Stimulated activated CD4-positive, alpha-beta T cell treated with anti-CD3 and anti-CD28 coated beads, Interleukin-12 subunit alpha, Interleukin-12 subunit beta, amount 100 ng/mL, for 24 hours (primary cell): ENCODE measurements at places on chromosomes 1 and 21.

GRCh38 chr1:221939607-221940006 lies 197.7 kb upstream of the DUSP10 start:
- DNase-seq = no peak

DNA sequence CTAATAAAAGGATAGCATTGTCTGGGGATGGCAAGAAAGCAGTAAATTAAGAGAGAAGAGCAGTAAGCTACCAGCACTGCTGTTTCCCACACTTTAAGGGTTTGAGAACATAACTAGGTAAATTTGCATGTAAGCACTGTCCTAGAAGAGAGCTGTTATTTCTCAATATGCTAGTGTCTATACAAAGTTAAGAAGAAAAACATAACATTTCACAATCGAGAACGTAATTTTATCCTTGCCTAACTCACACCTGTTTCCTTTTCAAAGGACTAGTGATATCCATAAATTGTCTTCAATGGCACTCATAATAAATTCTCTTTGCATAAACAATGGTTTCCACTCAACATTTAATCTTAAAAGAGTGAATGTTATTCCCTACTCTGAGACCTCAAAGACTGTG lies 576.0 kb downstream of the PTBP2 start:
- no peak for DNase-seq

DNA sequence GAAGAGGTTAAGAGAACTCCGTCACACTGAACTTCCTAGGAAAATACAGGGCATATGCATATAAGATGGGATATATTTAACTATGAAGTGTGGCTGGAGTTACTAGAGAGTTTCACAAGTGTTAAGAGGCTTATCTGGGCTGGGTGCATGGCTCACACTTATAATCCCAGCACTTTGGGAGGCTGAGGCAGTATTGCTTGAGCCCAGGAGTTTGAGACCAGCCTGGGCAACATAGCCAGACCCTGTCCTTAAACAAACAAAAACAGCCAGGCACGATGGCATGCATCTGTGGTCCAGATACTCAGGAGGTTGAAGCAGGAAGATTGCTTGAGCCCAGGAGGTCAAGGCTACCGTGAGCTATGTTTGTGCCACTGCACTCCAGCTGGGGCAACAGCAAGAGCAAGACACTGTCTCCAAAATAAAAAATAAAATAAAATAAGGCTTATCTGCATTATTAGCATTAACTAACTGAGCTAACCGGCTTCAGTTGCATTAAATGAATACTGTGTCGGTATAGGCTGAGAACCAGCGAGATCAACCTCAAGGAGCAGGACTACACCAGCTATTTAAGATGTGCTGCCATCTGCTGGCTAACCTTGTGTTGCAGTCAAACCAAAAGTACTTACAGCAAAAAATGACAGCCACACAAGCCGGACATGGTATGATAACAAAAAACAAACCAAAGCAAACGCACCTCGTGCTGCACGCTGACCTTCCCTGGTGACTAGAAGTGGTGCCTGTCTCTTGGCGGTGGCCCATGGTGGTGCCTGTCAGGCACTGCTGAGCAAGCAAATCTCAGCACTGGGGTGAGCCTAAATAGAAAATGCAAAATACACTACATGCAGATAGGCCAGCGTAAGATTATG lies 19.7 kb upstream of the RBBP5 start:
- DNase-seq = peak; percentile 76

DNA sequence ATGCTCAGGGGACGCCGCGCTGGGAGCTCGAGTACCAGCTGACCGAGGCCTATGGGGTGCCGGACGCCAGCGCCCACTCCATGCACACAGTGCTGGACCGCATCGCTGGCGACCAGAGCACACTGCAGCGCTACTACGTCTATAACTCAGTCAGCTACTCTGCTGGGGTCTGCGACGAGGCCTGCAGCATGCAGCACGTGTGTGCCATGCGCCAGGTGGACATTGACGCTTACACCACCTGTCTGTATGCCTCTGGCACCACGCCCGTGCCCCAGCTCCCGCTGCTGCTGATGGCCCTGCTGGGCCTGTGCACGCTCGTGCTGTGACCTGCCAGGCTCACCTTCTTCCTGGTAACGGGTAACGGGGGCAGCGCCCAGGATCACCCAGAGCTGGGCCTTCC lies 1.3 kb upstream of the XKR8 start:
- DNase-seq = no peak

- DNase-seq = no peak
Measured at GRCh38 chr21:17759511-17760178, 59.5 kb downstream of the C21orf91 start.

- no peak for DNase-seq
Measured at GRCh38 chr1:200983035-200983561, 40.4 kb downstream of the KIF21B start.

DNA sequence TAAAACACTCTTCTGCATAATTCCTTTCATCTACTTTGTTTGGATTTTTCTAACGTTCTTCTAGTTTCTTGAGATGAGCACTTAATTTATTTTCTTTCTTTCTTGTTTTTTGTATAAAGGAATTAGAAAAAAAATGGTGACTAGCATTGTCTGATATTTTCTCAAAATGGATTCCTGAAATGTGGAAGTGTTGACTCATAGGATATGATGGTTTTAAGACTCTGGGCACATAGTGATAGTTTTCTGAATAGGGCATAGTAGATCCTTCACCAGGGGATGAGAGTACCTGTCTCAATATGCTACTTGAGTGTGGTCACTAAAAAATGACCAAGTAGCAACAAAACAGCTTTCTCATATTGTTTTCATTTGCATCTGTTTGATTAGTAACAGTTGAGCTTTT lies 100.9 kb downstream of the PEX14 start:
- DNase-seq = no peak

- no peak for DNase-seq
Measured at GRCh38 chr1:46254668-46255067, 7.1 kb downstream of the RAD54L start.

DNA sequence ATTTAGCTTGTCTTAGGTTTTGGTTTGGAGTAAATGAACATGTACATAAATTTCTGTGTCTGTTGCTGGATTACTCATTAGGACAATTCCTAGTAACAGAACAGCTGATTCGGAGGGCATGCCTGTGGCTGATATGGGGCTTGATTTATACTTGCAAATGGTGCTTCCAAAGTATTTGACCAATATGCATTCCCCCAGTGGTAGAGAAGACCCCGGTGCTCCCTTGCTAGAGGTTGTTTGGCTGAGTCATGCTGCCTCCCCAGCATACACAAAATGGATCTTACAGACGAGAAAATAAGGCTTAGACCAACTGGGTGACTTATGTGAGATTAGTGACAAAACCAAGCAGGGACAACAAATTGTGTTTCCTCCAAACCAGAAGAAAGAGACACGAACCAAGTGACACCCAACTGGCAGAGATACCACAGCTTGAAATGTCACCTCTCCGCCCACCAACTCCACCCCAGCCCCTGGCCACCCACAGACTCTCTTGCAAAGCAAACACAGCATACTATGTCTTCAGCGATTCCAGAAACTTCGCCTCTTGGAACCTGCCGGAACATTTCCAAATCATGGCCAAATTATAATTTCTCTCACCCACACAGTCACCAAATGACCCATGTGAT lies 75.9 kb upstream of the ETS2 start:
- no peak for DNase-seq

DNA sequence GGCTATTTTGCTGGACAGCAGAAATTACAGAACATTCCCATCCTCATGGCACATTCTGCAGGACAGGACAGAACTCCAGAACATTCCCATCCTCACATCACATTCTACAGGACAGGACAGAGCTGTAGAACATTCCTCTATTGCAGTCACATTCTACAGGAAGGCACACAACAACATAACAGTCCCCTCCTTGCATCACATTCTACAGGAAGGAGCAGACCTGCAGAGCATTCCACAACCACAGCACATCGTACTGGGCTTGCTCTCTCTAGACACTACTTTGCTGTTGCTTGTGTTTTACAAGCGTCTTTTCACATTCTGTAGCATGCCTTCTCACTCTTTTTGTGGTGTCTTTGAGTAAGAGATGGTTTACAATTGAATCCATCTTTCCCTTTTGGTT lies 26.8 kb upstream of the ABCB10 start:
- no peak for DNase-seq

GRCh38 chr1:106889583-106889982 lies 166.9 kb upstream of the PRMT6 start:
- no peak for DNase-seq

- DNase-seq = no peak
Measured at GRCh38 chr1:35881850-35882273, 1.1 kb upstream of the AGO1 start.

DNA sequence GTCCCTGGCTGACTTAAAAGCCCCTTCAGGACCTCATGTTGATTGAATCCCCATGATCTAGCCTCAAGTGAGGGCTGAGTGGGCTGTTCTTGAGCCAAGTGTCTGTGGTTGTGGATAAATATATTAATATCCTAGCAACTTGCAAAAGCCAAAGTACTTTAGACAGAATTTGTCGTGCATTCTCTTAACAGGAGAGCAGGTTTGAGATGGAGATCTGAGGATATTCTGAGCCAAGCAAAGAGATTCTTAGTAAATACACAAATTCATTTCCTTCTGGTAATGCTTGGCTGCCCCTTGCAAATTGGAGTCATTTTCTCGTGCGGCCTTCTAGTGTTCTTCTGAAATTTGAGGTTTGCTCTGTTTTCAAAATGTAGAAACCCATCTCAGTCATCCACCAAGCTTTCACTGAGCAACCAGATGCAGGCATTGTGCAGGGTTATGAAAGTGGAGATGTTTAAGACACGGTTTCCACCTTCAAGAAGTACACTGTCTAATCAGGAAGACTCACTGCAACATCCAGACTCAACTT lies 242.1 kb upstream of the JUN start:
- no peak for DNase-seq

- DNase-seq = no peak
Measured at GRCh38 chr1:176682830-176683535, 220.0 kb downstream of the PAPPA2 start.

DNA sequence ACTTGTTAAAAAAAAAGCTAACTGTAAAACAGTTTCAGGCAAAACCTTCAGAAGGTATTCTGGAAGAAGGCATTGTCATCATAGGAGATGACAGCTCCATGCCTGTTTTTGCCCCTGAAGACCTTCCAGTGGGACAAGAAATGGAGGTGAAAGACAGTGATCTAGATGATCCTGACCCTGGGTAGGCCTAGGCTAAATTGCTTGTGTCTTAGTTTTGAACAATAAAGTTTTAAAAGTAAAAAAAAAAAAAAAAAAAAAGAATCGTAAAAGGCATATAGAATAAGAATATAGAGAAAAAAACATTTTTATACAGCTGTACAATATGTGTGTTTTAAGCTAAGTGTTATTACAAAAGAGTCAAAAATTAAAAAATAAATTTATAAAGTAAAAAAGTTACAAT lies 106.6 kb upstream of the PLXNA2 start:
- DNase-seq = no peak

DNA sequence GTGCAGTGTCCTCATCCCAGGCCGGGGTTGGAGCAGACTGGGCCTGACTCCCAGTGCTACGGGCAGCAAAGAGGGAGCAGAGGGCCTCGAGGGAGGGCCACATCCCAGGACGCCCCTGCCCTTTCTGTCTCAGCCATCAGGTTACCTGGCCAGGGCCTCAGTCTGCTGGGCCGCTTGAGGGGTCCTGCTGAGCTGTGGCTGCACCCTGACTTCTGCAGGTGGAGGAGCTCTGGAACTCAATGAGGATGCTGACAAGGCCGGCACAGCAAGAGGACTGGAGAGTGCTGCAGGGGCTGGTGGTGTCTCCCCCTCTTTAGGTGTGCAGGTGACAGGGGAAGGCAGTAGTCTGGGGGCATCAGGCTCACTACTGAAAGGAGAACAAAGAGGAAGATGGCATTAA lies 3.3 kb downstream of the ZNF692 start:
- no peak for DNase-seq

DNA sequence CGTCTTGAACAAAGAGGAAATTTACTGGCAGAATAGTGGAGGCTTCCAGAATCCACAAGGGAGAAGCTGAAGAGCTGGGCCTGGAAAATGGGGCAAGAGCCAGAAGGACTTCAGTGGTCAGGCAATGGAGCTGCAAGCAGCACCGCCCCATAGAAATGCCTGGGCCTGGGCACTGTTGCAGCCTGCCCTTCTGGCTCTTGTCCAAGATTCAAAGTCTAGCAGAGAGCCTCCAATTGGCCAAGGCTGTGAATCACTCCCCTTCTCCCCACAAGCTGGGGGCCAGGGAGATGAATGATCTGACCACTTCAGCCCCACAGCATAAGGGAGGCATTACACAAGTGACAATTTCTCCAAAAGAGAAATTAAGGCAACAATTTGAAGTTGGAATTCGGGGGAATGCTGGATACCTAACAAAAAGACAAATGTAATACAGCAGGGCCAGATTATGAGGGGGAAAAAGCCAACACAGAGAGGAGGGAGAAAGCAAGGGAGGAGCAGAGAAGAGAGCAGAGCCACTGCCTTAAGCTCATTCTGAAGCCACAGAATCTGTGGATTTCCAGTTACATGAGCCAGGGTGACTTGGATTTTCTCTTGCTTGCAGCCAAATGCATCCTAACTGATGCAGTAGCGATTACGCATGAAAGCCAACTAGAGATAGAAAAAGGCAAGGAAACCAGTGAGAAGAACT lies 80.3 kb downstream of the LRIG2 start:
- no peak for DNase-seq

GRCh38 chr1:160466961-160467360 lies 56.1 kb downstream of the SLAMF6 start:
- no peak for DNase-seq

GRCh38 chr1:212688341-212689047 lies 11.1 kb downstream of the BATF3 start:
- no peak for DNase-seq

- DNase-seq = no peak
Measured at GRCh38 chr1:246351721-246352120, 155.4 kb downstream of the SMYD3 start.

- DNase-seq = no peak
Measured at GRCh38 chr1:207841901-207842300, 69.0 kb downstream of the CD34 start.

DNA sequence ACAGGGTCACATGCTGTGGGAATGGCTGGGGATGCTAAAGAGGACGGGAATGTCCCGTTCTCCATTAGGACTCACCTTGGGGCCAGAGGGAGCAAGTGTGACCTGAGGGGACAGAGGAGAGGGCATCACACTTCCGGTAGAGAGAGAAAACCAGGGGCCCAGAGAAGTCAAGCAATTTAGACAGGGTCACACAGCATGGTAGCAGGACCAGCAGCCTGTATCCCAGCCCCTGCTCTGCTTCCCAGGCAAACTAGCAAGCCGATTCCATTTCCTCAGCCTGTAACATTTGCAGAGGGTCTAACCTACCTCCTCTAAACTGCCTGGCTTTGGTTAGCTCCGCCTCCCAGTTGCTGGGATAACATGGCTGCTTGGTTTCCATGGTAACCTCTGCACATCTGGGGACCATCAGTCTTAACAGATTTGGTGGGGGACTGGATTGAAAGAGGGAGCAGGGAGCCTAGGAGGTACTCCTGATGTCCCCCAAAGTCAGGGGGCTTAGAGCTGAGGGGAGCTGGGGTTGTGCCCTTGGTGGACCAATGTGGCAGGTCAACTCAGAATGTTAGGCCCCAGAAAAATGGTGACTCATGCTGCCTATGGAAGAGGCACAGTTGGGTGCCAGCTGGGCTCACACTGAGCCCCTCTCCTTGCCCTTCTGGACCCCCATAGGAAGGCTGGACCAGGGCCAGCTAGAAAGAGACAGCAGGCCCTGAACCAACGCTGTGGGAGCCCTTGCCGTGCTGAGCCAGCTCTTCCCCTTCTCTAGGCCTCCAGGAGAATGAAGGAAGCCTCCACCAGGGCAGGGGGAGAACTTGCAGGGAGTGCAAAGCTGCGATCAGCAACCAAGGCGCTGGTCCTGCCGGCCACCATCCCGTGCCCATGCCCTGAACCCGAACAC lies 9.5 kb downstream of the COL16A1 start:
- no peak for DNase-seq

- DNase-seq = no peak
Measured at GRCh38 chr1:210981490-210981889, 152.5 kb downstream of the KCNH1 start.

GRCh38 chr1:186420923-186421322 lies 40.0 kb downstream of the PDC start:
- DNase-seq = no peak
